Fibroblast of villous mesenchyme (primary cell): ENCODE measurements at places on chromosomes 7 and 10. TPM values are rescaled to one million over a fixed set of nuclear protein-coding genes. Genes with fewer than 3 reads are reported as not detected.

DNA sequence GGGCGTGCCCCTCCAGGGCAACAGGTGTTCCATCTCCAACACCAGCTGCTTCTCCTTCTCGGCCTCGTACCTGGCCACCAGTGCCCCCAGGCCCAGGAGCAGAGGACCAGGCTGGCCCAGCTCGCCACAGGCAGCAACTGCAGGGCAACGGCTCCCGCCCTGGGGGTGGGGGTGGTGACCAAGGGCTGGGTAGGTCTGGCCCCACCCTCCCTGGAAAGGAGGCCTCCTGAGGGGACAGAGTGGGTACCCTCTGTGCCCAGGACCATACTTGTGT lies 22.1 kb upstream of the DRGX start:
- DNase-seq = no peak

DNA sequence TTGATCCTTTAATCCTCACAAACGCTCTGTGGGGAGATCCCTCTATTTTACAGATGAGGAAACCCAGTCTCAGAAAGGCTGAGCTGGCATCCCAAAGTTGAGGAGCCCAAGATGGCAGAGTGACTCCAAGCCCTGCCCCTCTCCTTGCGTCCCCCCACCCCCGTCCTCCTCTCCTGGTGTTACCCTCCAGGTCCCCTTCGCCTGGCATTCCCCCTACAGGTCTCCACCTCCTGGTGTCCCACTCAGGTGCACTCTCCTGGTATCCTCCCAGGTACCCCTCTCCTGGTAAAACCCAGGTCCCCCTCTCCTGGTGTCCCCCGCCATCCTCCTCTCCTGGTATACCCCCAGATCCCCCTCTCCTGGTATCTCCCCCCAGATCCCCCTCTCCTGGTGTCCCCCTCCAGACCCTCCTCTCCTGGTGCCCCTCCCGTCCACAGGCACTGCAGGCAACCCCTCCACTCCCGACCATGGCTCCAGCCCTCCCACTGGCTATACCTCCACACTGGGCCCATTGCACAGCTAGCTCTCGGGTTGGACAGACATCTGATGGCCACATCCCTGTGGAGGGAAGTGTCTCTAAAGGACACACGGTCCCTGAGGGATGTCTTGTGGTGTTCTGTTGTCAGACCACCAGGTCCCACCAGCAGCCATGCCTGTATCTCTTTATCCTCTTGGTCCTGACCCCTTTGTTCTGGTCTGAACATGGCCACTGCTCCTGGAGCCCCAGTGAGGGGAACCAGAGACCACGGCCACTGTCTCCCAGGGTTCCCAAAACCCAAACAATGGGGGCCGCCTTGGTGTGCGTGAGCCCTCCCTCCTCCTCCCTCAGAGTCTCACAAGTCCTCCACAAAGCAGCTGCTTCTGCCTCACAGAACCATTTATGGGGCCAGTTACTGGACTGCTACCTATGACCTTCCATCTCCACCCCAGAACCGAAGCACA lies 37.2 kb downstream of the CALML3 start:
- DNase-seq = no peak

- DNase-seq = peak; percentile 3
These were observed 655.0 kb upstream of the ADARB2 start for GRCh38 chr10:2392145-2392812.

Gene HOXA10
- 39.0 and 47.1 TPM in 2 replicates for total RNA-seq

Gene LIPA
- 105 and 232 TPM in 2 replicates for total RNA-seq

Gene GIMAP8
- under 0.01 TPM in 1 of 2 replicates, not detected in the other for total RNA-seq
